ENCODE measurements at places on chromosomes 5 and 9.
A peak's percentile ranks its signal among the peaks of the same experiment; 100 is the strongest.

DNA sequence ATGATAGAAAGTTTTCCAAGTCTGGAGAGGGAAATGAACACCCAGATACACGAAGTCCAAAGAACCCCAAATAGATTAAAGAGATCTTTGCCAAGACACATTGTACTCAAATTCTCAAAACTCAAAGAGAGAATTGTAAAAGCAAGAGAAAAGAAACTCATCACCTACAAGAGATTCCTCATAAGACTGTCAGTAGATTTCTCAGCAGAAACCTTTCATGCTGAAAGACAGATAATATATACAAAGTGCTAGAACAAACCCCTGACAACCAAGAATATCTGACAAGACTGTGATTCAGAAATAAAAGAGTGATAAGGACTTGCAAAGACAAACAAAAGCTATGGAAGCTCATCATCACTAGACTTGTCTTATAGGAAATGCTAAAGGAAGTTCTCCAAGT is 326.7 kb upstream of the ZNF608 start:
- DNase-seq = no peak

- DNase-seq = no peak
These were observed 168.1 kb downstream of the PDE4D start for GRCh38 chr5:59725392-59725767.

- DNase-seq = peak; percentile 30
These were observed 2.8 kb downstream of the GBGT1 start for GRCh38 chr9:133160742-133161546.

GRCh38 chr5:93209476-93209875 is 371.5 kb downstream of the NR2F1-AS1 start:
- DNase-seq = no peak

- no peak for DNase-seq
These were observed 92.5 kb downstream of the SIL1 start for GRCh38 chr5:139105621-139106071.

DNA sequence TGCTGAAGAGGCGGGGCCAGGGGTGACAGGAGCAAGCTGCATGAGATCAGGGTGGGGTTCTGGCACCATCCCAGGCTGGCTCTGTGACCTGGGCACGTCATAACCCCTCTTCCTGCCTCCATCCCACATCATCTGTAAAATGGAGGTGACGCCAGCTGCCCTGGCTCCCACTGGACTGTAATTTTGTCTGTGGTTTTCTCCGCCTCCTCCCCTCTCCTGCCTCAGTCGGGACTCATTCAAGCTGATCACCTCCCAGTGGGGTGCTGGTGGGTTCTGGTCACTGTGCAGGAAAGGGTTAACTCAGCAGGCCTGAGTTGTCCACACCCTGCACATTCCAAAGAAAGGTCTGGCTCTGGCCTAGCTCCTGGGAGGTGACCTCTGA is 128.2 kb downstream of the RXRA start:
- DNase-seq = no peak

- DNase-seq = no peak
These were observed 1952.6 kb upstream of the WWC1 start for GRCh38 chr5:166338801-166339200.

GRCh38 chr9:85700330-85700729 is 41.4 kb downstream of the AGTPBP1 start:
- no peak for DNase-seq

- DNase-seq = no peak
These were observed 5.8 kb upstream of the ISL1 start for GRCh38 chr5:51377151-51378060.

DNA sequence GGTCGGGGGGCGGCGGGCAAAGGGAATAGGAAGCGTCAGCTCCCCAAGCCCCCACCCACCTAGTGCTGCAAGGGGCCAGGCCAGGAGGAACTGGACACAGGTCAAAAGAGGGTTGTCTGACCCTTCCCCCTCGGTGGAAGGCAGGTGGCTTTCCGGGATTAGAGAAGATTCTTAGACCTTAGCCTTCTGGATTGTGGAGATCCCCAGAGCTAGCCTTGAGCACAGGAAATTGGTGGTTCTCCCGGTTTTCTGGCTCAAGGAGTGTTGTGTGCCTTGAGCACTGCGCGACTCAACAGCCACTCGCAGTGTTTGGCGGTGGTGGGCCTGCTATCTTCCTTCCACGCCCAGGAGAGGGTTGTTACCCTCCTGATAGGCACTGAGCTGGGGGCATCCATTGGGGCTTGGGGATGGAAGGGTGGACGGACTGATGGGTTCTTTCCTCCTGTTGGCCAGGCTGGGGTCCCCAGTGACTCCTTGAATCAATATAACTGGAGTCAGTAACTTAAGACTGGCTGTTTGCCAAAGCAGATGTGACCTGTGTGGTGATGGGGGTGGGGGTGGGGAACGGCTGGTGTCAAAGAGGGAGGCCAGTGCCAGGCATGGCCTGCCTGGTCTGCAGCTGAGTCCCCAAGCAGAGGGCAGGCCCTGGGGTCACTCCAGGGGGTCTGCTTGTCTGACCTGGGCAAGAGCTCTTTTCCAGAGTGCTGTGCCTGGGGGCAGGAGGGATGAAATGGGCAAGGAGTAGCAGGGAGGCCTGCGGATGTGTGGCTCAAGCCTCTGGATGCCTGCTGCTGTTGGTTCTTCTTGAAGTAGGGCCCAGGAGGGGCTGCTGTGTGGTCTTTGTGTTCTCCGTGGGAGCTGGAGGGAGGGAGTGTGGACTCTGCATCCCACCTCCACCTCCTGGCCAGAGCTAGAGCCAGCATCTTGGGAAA is 2.1 kb downstream of the FGF18 start:
- no peak for DNase-seq

GRCh38 chr5:33275391-33275790 is 165.4 kb upstream of the TARS1 start:
- DNase-seq = no peak

DNA sequence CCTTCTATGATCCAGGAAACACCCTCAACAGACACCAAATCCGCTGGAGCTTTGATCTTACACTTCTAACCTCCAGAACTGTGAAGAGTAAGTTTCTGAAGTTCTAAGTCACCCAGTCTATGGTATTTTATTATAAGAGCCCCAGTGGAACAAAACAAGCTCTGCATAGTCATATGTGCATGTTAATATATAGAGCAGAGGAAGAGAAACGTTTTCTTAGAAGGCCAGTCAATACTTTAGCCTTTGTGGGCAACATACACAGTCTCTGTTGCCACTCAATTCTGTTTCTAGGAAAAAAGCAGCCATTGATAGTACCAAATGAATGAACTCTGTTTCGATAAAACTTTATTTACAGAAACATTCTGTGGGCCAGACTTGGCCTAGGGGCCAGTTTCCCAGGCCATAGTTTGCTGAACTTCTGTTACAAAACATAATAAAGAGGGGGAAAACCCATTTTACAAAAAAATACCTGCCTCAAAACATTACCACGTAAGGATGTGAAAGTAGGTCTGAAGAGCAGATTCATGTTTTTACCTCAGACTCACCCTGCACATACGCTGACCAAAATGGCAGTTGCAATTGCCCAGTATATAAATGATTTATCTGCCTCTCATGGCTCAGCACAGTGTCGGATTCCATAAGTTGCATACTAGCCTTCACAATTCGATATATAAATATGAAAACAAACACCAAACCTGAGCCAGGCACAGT is 350.5 kb downstream of the SLIT3 start:
- no peak for DNase-seq

GRCh38 chr9:4574657-4575243 is 84.5 kb downstream of the SLC1A1 start:
- no peak for DNase-seq

GRCh38 chr5:100772006-100772405 is 131.1 kb downstream of the ST8SIA4 start:
- no peak for DNase-seq

DNA sequence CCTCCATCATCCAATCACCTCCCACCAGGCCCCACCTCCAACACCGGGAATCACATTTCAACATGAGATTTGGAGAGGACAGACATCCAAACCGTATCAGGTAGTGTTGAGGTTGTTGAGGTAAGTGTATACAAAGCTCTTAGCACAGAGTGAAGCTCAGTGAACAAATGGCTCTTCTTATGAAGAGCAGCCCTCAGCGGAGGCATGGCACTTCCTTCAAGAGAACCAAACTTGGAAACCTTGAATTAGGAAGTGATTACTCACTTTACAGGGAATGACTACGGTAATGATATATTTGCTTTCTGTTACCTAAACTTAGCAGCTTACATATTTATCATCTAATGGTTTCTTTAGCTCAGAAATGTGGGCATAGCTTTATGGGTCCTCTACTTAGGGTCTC is 92.8 kb downstream of the IQGAP2 start:
- no peak for DNase-seq

GRCh38 chr9:97484134-97484533 is 17.3 kb upstream of the TMOD1 start:
- no peak for DNase-seq

DNA sequence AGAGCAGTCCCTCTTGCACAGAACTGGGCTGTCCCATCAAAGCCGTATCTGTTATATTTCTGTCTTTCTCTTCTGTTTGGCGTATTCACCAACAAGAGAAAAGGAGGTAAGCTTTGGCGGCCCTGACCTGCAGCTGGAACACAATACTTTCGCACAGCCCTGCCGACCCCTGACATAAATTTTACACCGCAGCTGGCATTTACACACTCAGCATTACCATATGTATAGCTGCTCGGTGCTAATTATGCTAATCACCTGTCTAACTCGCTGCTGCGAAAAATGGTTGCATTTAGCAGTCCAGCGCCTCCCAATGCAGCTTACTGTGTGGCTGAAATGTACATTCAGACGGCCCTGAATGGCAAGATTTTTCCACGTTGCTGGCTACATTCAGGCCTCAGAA is 20.8 kb downstream of the PTCH1 start:
- DNase-seq = no peak

DNA sequence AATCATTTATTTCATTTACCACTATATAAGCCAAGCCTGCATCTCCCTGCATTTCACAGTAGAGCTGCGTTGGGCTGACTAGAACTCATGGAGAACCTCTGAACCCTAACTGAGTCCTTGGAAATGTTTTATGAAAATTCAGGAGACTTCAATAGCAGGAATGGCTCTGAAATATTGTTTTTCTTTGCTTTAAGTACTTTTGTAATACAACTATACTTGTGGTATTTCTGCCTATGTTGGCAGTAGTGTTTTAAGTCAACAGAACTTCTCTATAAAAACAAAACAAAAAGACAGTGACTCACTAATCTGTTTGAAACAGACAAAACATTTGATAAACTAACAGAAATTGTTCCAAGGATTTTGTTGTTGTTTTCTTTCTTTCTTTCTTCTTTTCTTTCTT is 489.2 kb upstream of the MEF2C start:
- DNase-seq = no peak

GRCh38 chr5:87185838-87186237 is 81.8 kb upstream of the RASA1 start:
- DNase-seq = no peak

GRCh38 chr9:114856942-114857315 is 51.1 kb upstream of the TNFSF15 start:
- DNase-seq = no peak

GRCh38 chr5:151253605-151253950 is 593 bp downstream of the GM2A start:
- DNase-seq = no peak

GRCh38 chr5:67996596-67996995 is 219.0 kb upstream of the PIK3R1 start:
- no peak for DNase-seq

DNA sequence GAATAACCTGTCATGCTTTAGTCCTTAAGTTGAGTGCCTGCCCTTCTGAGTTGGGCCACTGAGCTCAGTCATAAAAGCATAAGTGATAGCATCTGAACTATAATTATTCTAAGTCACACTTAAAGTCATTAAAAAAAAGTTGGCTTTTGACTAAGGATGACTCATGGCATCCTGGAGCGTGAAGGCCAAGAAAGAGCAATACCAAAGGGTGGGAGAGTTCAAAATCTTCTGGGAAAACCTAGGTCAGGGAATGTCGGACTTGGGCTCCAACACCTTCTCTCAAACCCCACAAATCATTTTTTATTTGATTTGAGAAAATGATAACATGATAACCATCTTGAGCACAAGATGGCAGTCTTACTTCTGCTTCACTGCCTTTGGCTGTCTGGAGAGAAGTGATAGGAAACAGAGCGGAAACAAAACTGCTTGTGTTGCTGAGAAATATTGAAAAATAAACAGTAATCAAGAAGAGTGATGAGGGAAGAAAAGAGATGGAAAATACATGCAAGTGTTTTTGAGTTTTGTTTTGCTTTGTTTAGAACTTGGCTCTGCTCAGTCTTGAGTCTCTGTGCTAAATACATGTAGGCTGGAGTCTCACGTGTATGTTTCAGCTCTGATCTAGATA is 16.9 kb upstream of the NTRK2 start:
- DNase-seq = no peak

DNA sequence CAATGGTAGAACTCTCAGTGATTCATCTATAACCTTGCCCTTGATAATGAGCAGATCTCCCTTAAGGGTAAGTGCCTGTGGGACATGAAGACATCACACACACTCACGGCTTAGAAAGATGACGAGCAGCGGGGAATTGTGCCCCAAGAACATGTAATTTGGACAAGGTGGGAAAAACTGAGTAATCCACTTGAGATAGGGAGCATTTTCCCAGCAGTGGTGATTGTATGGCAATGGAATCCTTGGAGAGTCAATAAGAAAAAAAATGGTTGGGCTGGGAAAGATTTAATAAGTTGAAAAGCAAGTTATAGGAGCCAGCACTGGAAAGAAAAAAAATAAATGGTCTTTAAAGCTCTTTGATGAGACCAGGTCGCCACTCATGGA is 193.1 kb downstream of the GLIS3 start:
- no peak for DNase-seq

DNA sequence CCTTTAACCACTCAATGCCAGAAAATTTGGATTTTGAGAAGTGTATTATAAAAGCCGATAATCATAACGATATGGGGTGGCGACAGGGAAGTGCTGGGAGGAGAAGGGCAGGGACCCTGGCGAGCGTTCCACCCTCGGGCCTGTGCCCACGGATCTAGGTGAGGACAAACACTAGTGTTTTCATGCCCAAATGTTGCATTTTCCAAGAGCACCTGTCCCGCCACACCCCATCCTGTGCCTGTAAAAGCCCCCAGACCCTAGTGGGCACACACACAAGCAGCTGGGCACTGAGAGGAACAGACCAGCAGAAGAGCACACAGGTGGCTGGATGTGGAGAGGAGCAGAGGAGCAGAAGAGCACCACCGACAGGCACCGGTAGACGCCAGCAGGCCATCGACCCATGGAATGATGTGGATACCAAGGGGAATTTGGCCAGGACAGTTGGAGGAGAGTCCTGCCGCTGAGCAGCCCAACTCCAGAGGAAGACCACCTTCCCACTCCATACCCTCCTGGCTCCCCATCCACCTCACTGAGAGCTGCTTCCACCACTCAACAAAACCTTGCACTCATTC is 315.0 kb downstream of the EDIL3 start:
- no peak for DNase-seq

- no peak for DNase-seq
These were observed 283.9 kb upstream of the TNC start for GRCh38 chr9:115401756-115402327.

- DNase-seq = no peak
These were observed 844 bp upstream of the MCCC2 start for GRCh38 chr5:71586052-71586940.

GRCh38 chr9:86547571-86547970 is 193.4 kb upstream of the TUT7 start:
- no peak for DNase-seq

- no peak for DNase-seq
These were observed 777.0 kb upstream of the WWC1 start for GRCh38 chr5:167514461-167514860.

- no peak for DNase-seq
These were observed 192.4 kb downstream of the HSPA4 start for GRCh38 chr5:133244242-133244641.

All from NK-92 treated with Interleukin-12 subunit alpha and Interleukin-12 subunit beta, amount 100 ng/mL, for 24 hours (cell line).